T-cell (primary cell): ENCODE measurements at places on chromosomes 1 and 21.

DNA sequence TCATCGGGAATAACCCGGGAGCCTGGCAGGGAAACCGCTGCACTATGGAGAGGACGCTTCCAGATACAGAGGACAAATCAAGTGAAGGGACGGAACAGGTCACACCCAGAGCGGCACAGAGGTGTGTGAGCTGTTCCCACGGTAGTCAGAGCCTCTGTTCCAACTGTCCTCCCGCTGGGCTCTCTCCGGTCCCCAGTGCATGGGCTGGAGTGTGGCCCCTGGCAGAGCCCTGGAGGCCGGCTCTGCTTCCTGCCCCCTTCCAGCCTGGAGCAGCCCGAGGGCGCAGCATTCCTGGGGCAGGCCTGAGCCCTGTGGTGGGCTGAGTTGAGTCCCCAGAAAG, 11.9 kb upstream of the ZBTB21 start:
- no peak for DNase-seq

- no peak for DNase-seq
These were observed 94.5 kb downstream of the PLPPR4 start for GRCh38 chr1:99358770-99359169.

DNA sequence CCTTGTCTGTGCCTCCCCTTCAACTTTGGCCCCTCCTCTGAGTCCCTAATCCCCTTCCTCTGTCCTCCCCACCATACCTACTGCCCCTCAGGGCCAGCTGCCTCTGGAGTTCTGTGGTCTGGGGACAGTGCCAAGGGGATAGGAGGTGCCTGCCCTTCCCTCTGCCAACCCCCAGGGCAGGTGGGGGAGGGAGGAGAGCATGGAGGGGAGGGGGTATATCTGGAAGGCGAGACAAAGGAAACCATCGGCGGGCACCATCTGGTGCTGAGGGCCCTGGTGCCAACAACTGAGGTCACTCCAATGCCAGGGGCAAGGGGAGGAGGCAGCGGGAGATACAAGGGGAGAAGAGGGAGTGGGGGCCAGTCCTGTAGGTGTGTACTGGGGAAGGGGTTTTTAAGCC, 9.6 kb downstream of the RAB25 start:
- DNase-seq, result no peak

DNA sequence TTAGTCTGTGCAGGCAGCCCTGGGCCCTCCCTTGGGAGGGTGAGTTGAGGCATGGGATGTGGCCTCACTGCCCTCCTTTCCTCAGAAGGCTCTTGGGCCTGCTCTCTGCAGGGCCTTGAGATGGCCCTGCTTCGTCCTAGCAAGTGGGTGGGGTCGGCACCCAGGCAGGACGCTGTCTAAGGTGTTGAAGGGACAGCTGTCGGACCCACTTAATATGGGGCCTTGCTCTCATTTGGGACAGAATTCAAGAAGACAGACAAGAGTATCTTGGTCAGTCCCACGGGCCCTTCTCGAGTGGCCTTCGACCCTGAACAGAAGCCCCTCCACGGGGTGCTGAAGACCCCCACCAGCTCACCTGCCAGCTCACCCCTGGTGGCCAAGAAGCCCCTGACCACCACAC, 26.0 kb upstream of the PDXK start:
- DNase-seq, result no peak

- DNase-seq, result no peak
These were observed 41.5 kb downstream of the IER5 start for GRCh38 chr1:181129771-181130606.

GRCh38 chr1:116439701-116440100, 66.7 kb downstream of the ATP1A1 start:
- no peak for DNase-seq

- no peak for DNase-seq
These were observed 215.4 kb upstream of the PROX1 start for GRCh38 chr1:213772128-213773063.

DNA sequence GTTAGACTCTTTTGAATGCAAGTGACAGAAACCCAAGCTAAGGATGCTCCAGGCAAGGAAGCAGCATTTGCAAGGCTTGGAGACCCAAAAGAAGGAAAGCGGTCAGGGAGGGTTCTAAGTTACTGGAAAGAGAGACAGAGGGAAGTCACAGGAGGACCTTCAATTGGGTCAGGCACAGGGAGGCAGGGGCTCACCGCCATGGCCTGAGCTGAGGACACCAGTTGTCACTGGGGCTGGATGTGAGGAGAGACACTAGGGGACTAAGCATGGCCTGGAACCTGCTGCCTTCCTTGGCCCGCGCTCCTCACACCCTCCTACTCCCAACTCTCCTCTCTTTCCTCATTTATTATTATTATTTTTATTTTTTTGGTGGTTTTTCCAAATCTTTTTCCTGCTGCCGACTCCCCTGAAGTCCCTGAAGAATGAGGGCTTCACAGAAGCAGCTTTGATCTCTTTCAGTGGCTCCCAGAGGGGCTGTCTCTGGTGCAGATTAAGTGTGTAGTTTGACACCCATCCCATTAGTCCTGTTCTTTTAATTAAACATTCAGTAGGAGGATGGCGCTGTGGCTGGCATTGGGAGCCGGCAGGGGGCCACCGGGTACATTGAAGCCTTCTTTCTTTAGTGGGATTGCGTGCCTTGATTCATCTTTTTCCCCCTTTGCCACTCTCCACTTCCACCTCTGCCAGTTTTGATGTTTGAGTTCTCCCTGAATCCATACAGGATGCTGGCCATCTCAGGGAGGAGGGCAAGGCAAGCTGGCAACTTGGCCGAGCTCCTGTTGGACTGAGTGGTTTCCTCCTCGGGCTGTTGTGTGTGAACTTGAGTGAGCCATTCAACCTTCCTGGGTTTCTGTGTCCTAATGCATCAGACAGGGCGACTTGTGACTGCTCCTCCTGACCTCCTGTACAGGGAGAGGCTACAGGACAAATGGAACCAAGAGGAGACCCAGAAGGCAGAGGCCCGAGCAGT, 59.3 kb downstream of the MDM4 start:
- no peak for DNase-seq

DNA sequence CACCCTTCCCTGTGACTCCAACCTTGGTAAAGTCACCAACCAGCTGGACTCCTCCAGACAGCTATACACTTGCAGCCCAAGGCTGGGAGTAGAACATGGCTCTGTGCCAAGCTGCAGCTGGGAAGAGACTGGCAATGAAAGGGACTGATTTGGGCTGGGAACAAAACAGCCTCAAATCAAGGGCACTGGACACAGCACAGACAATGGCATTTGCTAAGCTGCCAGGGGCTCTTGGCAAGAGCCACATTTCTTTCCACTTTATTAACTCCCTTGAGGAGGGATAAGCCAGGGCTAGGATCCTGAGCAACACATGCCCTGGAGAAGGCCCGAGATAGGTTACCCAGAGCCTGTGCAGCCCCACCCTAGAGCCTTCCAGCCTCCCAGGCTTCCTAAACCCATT, 12.0 kb downstream of the SYT11 start:
- no peak for DNase-seq

GRCh38 chr1:157201767-157202166, 63.6 kb upstream of the ETV3 start:
- DNase-seq, result no peak

- no peak for DNase-seq
These were observed 39.3 kb downstream of the PLEKHA6 start for GRCh38 chr1:204320382-204320804.

DNA sequence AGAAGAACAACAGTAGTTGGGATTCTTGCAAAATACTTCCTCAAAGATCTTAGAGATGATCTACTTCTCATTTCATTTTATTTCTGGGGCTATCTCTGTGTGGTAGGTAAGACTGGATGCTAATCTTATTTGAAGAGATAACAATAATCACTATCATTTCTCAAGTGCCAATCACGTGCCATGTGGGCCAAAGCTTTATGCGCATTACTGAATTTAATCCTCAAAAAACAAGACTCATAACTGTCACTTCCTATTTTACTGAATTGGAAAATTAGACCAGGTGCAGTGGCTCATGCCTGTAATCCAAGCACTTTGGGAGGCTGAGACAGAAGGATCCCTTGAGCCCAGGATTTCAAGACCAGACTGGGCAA, 121.7 kb downstream of the KCNN3 start:
- no peak for DNase-seq

DNA sequence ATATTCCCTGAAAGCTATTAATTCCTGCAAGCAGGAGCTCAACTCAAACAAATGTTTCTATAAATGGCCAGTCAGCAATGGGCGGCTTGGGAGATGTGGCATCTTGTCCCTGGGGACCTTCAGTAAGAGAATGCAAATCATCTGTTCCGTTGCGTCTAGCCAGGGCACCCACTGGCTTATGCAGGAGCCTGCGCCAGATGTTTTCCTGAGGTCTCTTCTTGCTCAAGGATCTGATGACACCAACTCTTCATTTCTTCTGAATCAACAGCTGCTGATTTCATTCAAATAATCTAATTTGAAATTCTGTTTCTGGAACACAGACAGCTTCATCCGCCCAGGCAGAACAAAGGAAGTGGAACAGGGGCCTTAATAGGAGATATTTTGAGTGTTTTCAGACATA, 70.0 kb upstream of the AJAP1 start:
- no peak for DNase-seq

GRCh38 chr1:194289569-194290266, 1103.3 kb upstream of the B3GALT2 start:
- DNase-seq, result peak; percentile 70

GRCh38 chr1:178086294-178086693, 7.6 kb upstream of the RASAL2 start:
- DNase-seq, result no peak

- DNase-seq, result no peak
These were observed 73.7 kb upstream of the EDEM3 start for GRCh38 chr1:184828369-184828717.
